ENCODE measurements at places on chromosomes 2 and 18.

DNA sequence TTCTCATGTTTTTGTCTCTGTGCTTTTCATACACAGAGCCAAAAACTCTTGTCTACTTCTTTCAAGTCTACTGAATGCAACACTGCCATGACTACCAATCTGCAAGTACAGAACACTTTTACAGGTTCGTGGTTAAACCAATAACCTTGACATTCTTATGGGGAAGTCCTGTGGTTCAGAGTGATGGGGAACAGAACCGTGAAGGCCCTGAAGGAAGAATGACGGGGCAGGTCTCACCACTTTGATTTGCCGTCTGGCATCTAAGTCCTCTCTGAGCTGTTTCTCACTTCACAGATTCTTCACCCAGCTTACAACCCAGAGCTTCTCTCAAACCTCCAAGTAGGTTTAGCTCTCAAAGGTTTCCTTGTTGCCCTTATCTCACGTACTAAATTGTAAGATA lies 117.5 kb upstream of the SNTG2 start:
- no peak for DNase-seq

- no peak for DNase-seq
These were observed 239.8 kb downstream of the METTL4 start for GRCh38 chr18:2331491-2331890.

DNA sequence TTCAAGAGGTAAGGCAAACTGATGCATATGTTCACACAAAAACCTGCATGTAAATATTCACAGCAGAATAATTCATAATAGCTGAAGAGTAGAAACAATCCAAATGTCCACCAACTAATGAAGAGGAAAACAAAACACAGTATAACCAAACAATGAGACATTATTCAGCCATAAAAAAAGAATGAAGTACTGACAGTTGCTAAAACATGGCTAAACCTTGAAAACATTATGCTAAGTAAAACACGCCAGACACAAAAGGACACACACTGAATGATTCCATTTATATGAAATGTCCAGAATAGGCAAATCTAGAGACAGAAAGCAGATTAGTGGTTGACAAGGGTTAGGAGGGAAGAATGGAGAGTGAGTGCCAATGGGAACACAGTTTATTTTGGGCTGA lies 86.9 kb downstream of the SESTD1 start:
- DNase-seq = no peak

DNA sequence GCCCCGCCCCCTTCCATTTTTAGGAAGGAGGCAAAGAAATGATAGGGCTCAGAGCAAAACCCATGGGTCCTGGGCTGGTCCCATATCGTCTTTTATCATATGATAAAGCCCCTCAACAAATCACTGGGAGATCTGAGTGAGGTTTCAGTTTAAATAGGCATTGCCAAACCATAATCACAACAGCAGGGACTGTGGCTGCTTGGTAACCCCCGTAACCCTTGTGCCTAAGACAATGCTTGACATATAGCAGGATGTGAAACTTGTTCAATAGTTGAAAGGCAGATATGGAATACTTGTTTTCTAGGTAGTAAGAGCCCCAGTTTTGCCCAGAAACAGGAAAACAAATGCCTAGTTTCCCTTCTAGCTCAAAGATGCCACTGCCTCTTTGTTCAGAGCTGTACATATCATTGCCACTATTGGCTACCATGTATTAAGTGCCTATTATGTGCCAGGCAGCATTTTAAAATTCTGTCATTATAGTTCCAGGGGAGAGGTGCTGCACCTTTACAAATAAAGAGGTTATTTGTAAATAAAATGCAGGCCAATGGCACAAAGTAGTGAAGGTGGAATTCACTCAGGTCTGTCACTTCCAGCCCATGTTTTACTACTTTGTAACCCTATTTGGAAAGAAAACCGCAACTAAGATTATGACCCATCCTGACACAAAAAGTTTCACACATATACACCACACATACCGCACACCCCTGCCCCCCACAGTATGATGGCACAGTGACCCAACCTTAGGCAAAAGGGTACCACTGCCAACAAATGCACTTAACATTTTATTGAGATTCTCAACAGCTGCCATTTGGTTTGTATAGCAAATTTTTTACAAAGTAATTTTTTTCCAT lies 14.2 kb downstream of the NAGK start:
- DNase-seq = peak; percentile 45

GRCh38 chr2:62199392-62200125 lies 3.6 kb downstream of the B3GNT2 start:
- no peak for DNase-seq

DNA sequence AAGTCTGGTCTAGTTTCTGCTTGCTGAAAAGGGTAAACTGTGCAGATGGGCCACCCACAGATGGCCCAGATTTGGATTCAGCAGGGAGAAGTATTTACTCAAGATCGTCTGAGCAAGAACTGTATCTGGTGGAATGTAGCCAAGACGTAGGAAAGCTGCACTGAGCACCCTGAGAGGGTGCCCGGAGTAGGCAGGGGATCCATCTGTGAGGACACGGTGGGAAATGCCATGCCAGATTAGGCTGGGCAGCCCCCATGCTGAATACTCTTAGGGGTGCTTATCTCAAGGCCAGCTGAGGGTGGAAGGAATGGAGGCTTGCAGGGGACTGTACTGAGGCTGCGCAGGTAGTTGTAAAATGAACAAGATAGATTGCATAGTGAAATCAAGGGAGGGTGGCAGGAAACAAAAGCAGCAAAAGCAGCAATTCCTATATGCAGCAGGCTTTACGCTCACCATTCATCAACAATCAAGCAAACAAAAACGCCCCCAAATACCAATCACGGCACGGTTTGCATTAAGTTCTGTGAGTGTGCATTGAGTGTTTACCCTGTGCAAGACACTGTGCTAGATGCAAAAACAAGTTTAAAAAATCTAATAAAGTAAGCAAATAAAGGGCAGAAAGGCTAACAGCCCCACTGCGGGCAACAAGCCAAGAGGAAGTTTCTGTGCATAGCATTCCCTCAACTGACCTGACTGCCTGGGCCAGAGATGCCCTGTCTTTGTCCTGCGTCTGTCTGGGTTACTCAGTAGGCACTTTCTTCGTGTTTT lies 32.2 kb upstream of the LPIN2 start:
- DNase-seq = no peak

- DNase-seq = no peak
These were observed 52.6 kb upstream of the KIDINS220 start for GRCh38 chr2:8889978-8890377.

GRCh38 chr18:5918205-5918858 lies 23.0 kb upstream of the TMEM200C start:
- DNase-seq = no peak

DNA sequence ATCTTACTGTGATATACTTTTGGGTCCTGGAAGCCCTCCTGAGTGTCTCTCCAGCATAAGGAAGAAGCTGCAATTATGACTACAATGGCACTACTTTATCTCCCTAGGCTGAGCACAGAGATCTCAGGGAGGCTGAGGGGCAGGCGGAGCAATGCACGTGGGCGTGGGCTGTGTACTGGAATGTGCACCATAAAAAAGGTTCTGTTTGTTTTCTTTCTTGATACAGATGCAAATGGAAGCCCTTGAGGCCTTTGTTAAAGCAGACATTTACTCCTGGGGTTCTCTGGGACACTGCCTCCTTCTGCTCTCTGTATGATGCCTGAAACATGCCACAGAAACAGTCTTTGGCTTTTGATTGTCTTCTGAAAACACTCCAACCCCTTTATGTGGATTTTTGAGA lies 79.1 kb upstream of the DLX2 start:
- no peak for DNase-seq

DNA sequence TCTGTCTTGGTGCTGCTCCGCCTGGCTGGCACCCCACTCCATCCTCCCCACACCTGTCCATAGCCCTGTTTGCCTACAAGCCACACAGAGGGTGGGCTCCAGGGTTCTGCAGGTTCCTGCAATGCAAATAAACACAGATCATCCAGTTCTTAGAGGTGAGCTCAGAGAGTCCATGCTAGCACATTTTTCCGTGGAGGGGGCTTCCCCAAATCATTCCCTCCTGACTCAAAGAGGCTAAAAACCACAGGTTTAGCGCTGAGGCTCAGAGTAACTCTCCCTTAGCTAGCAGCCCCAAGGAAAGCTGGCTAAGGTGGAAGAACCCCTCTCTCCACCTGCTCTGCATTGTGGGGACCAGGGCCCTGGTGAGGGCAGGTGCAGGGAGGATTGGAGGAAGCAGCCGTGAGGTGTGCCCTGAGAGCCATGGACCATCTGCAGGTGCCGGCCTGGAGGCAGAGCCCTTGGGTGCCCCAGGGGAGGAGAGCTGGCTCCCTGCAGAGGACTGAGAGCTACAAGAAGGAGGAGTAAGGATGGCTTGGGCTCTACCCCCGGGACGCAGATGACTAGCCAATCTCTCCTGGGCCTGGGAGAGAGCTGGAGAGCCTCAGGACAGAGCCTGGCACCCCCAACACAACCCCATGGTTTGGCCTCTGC lies 23.8 kb upstream of the TEX44 start:
- DNase-seq = no peak

DNA sequence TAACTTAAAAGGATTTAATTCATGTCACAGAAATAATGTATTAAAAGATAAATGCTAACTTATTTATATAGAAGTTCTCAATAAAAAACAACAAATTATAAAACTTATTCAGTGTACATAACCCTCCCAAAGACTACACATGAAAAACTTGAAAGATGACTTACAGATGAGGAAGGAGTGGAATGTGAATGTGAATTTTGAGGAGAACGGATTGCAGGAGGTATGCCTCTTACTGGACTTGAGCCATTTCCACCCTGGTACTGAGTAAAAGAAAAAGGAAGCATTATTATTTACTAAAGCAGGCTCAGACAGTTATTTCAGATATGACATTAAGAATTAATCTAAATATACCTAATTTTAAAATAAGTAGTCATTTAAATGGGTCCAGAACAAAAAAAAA lies 104.4 kb downstream of the TLK1 start:
- no peak for DNase-seq

GRCh38 chr2:122388208-122388607 lies 632.8 kb downstream of the TSN start:
- DNase-seq = no peak

GRCh38 chr2:94997981-94998930 lies 27.3 kb upstream of the MAL start:
- DNase-seq = no peak

Data from stimulated activated CD4-positive, alpha-beta T cell treated with anti-CD3 and anti-CD28 coated beads, Interleukin-1b, Interleukin-23, amount 100 ng/mL, for 24 hours (primary cell).